ENCODE measurements at places on chromosomes 6 and 20.

DNA sequence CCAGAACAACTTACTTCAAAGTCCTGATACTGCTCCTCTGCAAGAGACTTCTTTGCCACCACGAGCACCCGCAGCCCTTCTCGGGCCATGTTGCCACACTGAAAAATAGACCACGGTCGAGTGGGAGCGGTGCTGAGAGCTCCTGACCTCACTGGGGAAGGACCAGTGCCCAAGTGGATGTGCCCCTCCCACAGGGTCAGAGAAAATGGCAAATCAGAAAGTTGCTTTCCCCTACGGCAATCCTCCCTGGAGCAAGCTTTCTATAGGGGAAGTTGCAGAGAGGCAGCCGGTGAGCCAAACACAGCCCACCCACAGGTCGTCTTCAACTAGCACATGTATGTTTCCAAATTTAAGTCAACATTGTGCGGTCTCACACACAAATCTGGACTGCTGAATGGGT lies 85.1 kb upstream of the NFATC2 start:
- DNase-seq = no peak
- H3K27ac ChIP-seq = no peak overlapping the region
- no peak overlapping the region for H3K4me3 ChIP-seq
- H3K27me3 ChIP-seq = no peaks in the 10 kb centered on the region
- H3K4me1 ChIP-seq = no peaks in the 10 kb centered on the region

- H3K4me1 ChIP-seq = peaks cover 5% of the 10 kb centered on the region
- no peak overlapping the region for H3K27ac ChIP-seq
- no peaks in the 10 kb centered on the region for H3K36me3 ChIP-seq
- no peaks in the 10 kb centered on the region for H3K27me3 ChIP-seq
- no peak overlapping the region for H3K4me3 ChIP-seq
Measured at GRCh38 chr6:139710556-139710955, 336.1 kb upstream of the CITED2 start.

- no peak for DNase-seq
- H3K4me3 ChIP-seq = no peak overlapping the region
- no peaks in the 10 kb centered on the region for H3K36me3 ChIP-seq
- H3K27ac ChIP-seq = no peak overlapping the region
- no peaks in the 10 kb centered on the region for H3K27me3 ChIP-seq
Measured at GRCh38 chr6:17389274-17389847, 4.0 kb upstream of the CAP2 start.

- DNase-seq = no peak
- no peaks in the 10 kb centered on the region for H3K36me3 ChIP-seq
- H3K4me3 ChIP-seq = no peak overlapping the region
- H3K27me3 ChIP-seq = no peaks in the 10 kb centered on the region
Measured at GRCh38 chr6:6646859-6647258, 58.3 kb downstream of the LY86 start.

DNA sequence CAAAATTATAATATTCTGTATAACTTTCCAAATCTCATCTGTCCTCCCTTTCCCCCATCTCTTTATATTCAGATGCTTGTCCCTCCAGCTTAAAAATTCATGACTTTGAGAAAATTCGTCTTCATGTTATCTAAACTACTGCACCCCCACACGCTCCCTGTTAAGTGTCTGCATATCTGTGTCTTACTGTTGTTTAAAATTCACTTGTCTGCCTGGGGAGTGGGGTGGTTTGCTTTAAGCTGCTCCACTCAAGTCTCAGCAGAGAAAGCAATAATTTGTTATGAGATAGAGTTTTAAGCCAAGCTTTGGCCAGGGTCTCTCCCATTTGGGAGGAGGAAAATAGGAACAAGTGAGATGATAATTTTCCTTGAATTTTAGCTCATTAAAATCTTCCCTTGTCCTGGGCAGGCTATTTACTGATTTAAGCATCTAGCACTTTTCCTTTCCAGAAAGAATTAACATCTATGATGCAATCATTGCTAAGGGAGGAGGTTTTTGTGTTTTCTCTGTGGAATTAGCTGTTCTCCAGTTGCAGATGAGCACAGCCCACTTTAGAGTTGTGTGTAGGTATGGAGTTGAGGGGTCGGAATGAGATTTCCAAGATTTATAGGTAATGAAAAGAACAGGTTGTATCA lies 36.8 kb downstream of the MTHFD1L start:
- H3K4me3 ChIP-seq = no peak overlapping the region
- no peak for DNase-seq
- no peak overlapping the region for H3K27ac ChIP-seq
- no peaks in the 10 kb centered on the region for H3K27me3 ChIP-seq
